ENCODE measurements at places on chromosomes 11 and 22.

- DNase-seq: no peak
Observed at GRCh38 chr11:128942272-128942612, 429 bp downstream of the TP53AIP1 start.

- DNase-seq: no peak
Observed at GRCh38 chr11:12542186-12542935, 131.9 kb upstream of the TEAD1 start.

DNA sequence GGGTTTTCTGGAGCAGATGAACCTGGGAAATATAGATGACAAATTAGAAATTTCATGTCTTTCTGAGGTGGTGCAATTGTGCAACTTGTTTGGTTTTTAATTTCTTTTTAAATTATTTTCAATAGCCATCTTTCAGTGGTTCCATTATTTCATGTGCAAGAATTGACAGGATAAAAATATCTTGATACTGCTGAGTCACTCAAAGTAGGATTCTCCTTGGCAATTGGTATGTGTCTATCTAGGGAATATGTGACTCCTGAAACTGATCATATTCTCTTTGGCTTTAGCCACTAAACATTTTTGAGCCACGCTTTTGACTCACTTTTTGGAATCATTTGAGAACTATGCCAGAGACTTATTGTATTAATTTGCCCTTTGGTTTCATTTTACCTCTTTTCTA, 331.5 kb downstream of the KCNA4 start:
- DNase-seq: no peak

GRCh38 chr11:32729976-32730375, 64.5 kb downstream of the CCDC73 start:
- no peak for DNase-seq

- DNase-seq: no peak
Observed at GRCh38 chr22:23764899-23765881, 2.4 kb downstream of the C22orf15 start.

Measured in stimulated activated CD4-positive, alpha-beta T cell treated with anti-CD3 and anti-CD28 coated beads, Interleukin-15, amount 100 ng/mL, for 1 hour (primary cell).